ENCODE measurements at places on chromosomes 7 and 10.

DNA sequence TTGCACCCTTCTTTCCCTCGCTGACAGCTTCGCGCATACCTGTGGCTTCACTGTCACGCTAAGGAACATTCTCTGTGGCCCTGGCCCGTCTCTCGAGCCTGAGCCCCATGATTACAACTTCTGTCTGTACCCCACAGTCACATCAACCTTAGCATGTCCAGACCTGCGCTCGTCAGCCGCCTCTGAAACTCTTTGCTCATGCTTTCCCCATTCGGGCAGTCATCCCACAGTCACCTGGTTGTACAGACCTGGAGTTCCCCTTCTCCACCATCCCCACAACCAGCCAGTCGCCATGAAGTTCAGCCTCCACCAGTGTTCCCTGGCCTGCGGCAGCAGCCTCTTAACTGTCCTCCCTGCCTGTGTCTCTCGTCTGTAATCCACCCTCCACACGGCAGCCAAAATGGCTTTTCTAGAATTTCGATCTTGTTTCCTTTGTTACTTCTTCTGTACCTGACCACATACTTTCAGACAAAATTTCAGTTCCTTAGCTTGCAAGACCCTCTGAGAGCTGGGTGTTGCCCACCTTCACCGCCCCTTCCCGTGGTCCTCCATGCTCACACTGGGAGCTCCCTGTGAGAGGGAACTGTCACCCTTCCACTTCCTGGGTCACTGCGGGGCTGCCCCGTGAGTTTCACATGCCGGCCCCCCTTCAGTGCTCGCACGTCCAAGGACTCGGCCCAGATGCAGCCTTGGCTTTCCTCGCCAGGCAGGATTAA, 229.2 kb downstream of the CELF2 start:
- no peak for DNase-seq

DNA sequence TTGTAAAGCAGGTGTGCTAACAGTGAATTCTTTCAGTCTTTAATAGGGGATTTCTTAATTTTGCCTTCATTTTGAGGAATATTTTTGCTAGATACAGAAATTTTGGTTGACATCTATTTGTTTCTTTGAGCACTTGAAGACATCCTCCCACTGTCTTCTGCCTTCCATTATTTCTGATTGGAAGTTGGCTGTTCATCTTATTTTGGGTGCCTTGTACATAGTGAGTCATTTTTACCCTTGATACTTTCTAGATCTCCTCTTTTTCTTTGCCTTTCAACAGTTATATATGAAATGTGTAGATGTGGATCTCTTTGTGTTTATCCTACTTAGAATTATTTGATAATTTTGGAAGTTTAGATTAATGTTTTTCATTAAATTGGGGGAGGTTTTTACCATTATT, 631.0 kb downstream of the AUTS2 start:
- no peak for DNase-seq

- no peak for DNase-seq
Observed at GRCh38 chr7:96287132-96287531, 34.8 kb downstream of the SLC25A13 start.

DNA sequence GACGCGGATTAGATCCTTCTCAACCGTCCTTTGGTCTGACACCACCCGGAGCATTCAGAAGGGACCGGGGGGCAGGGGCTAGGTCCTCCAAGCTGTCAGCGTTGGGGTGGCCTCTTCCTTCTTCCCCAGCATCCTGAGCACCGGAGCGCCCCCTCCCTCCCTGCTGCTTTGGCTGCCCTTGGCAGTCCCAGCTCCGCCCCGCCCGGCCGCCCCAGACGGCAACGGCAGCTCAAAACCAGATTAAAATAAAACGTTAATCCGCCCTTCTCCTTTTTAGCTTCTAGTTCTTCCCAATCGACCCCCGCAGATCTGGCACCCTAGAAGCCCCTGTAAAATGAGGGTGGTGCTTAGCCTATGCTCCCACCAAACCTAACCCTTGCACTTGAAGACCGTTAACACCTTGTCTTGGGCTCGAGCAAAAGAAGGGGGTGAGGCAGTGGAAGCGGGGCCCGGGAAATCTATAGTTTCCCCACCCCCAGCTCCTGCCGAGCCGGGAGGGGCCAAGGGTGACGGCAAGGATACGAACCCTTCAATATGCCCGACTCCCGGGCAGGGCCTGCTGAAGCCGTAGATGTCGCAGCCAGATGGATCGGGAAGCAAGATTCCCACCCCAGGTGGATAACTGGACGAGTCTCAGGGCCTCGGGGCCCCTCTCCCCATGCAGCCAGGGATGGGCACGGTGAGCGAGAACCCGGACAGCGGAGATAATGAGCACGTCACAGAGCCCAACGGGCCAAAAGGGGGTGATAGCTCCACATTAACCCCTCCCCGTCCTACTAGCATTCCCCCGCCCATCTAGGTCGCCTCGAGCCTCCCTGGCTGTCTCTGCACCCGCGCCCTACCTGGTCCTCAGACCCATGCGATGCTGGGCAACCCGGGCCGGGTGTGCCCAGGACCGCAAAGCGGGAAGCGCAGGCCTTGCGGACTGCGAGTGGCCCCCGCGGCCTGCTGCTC, 169.7 kb downstream of the NRF1 start:
- no peak for DNase-seq

- peak; percentile 44 for DNase-seq
Observed at GRCh38 chr7:33495207-33495606, 365.8 kb downstream of the BBS9 start.

- DNase-seq, result peak; percentile 13
Observed at GRCh38 chr10:86652361-86653202, 1.8 kb upstream of the OPN4 start.

- DNase-seq, result no peak
Observed at GRCh38 chr7:135164357-135165061, 6.0 kb downstream of the CYREN start.

DNA sequence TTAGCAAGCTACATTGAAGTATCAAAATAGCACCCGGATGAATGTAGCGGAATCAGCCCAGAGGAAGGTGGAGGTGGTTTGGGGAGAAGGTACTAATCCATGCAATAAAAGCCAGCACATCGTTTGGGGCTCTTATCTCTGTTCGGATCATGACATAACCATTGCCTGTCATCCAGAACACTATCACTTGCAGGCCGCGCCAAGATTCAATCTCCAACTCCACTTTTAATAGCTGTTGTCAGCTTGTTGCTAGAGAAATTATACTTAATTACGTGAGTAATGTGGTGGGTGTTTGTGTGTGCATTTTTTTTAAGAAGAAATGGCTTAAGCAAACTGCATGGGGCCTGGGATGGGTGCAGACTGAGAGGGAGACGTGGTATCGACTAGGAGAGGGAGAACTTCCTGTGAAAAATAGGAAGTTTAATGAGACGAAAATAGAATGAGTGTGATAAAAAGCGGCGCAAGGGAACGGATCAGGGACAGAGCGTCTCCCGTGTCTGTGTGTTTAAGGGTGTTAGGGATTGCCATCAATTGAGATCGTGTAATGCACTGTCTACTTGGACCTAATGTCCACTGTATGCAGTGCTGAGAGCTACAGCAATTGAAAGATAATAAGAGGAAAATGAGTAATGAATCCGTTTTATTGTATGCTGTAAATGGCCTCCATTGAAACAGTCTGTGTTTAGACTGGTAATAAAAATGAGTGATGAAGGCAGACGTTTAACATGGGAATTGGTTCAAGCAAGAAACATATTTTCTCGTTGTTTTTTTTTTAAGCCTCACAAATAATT, 27.6 kb upstream of the SFMBT2 start:
- no peak for DNase-seq
